ENCODE measurements at places on chromosomes 1 and 21.

DNA sequence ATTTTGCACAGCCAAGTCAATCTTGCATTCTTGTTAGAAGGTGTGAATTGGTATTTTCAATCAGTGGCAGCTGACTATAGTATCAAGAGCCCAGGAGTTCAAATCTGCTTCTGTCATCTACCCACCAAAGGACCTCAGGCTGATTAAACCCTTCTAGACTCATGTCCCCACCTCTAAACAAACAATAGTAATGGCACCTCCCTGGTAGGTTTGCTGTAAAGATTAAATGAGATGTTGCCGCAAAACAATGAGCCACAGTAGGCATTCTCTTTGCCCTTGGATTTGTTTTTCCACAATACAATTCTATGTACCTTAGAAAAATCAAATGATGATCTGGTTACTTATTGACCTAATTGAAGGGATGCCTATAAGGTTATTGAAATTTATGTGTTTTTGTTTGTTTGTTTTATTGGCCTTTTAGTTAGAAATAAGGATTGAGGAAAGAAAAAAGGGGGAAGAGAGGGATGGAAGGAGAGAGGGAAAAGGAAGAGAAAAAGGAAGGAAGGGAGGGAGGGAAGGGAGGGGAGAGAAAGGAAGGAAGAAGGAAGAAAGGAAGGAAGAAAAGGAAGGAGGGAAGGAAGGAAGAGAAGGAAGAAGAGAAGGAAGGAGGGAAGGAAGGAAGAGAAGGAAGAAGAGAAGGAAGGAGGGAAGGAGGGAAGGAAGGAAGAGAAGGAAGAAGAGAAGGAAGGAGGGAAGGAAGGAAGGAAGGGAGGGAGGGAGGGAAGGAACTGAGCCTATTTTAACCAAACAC lies 110.7 kb downstream of the ETS2 start:
- DNase-seq: no peak

GRCh38 chr1:80666073-80666472 lies 1134.7 kb upstream of the ADGRL2 start:
- DNase-seq: no peak

GRCh38 chr1:203590603-203591002 lies 36.0 kb upstream of the ATP2B4 start:
- peak; percentile 32 for DNase-seq

DNA sequence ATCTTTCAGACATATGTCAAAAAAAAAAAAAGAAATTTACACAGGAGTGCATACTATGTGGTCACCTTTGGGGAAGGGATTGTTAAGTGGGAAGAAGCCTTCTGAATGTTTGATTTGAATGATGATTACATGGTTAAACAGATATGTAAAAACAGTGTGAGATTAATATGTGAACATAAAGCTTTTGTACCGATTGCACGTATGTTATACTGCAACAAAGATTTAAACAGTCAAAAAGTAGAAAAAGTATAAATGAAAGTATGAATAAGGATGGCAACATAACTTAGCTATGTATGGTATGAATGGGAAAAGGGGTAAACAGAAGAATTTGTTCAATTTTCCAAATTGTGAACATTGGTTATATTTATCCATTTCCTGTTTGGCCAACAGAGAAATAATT lies 10.0 kb upstream of the PLPP3 start:
- no peak for DNase-seq

GRCh38 chr1:50252196-50252595 lies 143.5 kb downstream of the ELAVL4 start:
- DNase-seq: no peak

DNA sequence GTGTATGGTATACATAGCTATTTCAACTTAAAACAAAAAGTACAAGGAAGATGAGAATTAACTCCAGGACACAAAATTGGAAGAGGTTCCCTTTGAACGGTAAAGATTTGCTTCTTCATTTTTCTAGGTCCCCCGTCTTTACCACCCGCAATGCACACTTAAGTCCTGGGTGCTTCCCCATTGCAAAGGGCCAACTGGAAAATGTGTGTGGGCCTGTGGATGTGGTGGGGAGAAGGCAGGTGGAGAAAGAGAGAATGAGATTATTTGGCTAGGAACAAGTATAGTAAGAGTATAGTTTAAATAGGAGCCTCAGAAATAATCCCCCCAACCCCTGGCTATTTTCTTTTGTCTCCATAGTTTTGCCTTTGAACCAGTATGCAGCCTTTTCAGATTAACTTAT lies 115.4 kb downstream of the HLX start:
- DNase-seq: no peak

DNA sequence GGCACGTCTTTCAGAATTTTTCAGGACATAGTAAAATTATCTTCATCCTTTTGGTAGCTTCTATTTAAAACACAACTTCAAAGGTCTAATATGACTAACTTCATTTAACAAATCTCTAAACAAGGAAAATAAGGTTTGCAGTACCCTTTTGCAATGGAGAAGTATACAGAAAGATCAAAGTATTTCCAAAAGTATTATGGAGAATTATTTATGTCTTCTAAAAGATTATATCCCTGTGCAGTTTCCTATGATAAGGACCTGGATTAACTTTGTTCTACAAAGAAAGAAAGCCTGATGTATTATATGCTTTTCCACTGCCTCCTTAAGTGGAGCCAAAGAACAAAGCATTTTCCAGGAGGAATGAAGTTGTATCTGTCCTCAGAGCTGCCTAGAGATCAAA lies 353.0 kb upstream of the RUNX1 start:
- DNase-seq: no peak

- DNase-seq: no peak
These were observed 567.4 kb upstream of the TMPRSS15 start for GRCh38 chr21:18970941-18971340.
